Left forelimb (tissue), 1 donor: ENCODE measurements at places on chromosomes 13 and 19.

GRCh38 chr19:35169221-35169995 is 14.9 kb downstream of the FXYD5 start:
- no peak for DNase-seq

GRCh38 chr13:76438050-76438449 is 448.2 kb downstream of the KCTD12 start:
- no peak for DNase-seq

DNA sequence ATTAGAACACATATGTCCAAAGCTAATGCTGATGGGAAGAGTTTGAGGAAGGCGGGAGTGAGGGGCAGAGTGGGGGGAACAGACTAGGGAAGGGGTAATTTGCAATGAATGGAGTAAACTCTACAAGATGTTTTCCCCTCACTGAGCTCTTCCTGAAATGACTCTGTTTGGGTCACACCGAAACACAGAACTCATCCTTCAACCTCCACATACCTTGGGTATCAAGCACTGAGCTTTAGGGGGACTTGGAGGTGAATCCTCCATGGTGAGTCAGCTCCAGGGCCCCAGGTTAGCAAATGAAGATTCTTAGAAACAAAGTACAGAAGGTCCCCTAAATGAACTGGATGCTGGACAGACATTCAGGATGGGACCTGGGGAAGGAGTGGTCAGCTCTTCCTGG is 1.3 kb upstream of the SIGLEC10 start:
- DNase-seq = no peak

GRCh38 chr13:98103531-98103930 is 39.4 kb upstream of the FARP1 start:
- DNase-seq = no peak

- DNase-seq = no peak
Observed at GRCh38 chr13:67283637-67284036, 53.5 kb upstream of the PCDH9 start.

GRCh38 chr19:49533551-49534488 is 6.0 kb downstream of the RCN3 start:
- DNase-seq = peak; percentile 88

DNA sequence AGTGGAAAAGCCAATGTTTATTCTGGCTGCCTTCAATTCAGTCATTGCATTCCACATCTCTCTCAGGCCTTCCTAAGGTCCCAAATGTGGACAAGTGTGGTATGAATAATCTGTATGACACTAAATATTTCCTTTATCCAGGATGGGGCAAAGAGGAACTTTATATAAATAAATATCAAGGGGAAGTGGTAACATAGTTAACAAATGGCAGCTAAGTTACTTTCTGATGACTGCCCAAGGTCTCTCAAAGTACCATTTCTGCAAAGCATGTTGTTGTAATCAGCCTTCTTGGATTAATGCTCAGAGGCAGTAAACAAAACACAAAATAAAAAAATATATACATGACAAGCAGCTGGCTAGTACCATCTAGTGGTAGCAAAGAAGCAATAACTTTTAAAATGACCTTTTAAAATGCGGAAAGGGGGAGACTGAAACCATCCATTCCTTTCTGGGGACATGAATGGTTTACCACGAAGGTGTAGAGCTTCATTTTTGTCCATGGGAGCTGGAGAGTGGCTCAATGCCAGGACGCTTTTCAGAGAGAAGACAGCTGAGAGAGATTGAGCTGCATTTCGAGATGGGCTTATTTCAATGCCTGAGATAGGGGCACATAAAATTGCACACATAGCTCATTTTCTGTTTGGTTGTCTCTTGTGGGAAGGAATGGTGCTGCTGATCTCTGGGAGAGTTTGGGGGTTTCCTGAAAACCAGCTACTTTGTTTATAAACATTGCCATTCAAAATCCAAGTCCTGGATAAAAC is 259.2 kb downstream of the RFC3 start:
- no peak for DNase-seq

DNA sequence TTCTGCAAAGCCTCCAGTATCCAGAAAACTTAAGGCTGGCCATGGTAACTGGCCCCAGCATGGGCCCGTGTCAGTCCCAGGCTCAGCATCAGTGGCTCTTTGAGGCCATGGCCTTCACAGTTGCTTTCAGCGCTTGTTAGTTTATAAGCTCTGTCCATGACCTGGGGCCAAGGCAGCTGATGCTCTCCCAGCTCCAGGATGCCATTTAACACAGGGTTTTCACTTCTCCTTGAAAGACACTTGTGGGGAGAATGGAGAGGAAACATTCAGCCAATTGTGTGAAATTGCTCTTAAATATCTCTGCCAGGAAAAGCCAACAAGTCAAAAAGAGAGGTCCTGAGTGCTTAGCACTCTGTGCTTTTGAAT is 321.3 kb downstream of the FOXO1 start:
- no peak for DNase-seq

DNA sequence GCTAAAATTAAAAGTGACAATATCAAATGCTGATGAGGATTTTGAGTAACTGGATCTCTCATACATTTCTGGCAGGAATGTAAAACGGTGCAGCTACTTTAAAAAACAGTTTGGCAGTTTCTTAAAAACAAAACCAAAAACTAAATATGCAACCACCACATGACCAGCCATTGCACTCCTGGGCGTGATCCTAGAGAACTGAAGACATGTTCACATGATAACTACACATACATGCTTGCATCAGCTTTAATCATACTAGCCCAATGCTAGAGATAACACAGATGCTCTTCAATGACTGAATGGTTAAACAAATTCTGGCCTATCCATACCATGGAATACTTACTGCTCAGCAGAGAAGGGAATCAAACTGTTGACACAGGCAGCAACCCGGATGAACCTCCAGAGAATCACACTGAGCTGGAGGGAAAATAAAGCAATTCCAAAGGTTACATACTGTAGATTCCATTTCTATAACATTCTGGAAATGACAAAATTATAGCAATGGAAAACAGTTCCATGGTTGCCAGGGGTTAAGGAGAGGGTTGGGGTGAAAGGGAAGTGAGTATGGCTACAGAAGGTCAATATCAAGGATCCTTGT is 25.5 kb upstream of the NAXD start:
- DNase-seq = no peak

GRCh38 chr19:40740747-40741146 is 9.5 kb downstream of the ACTMAP start:
- DNase-seq = peak; percentile 76

DNA sequence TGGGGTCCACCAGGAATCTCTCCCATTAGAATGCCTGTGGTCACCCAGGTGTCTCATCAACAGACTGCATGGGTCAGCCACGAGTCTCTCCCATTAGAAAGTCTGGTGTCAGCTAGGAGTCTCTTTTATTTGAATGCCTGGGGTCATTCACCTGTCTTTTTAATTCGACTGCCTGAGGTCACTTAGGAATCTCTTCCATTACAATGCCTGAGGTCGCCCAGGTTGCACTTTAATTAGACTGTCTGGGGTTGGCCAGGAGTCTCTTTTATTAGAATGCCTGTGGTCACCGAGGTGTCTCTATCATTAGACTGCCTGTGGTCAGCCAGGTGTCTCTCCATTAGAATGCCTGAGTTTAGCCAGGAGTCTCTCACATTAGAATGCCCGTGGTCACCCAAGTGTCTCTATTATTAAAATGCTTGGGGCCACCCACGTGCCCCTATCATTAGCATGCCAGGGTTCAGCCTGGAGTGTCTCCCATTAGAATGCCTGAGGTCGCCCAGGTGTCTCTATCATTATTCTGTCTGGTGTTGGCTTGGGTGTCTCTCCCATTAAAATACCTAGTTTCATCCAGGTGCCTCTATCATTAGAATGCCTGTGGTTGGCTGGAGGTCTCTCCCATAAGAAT is 1474.3 kb downstream of the UQCRFS1 start:
- no peak for DNase-seq

DNA sequence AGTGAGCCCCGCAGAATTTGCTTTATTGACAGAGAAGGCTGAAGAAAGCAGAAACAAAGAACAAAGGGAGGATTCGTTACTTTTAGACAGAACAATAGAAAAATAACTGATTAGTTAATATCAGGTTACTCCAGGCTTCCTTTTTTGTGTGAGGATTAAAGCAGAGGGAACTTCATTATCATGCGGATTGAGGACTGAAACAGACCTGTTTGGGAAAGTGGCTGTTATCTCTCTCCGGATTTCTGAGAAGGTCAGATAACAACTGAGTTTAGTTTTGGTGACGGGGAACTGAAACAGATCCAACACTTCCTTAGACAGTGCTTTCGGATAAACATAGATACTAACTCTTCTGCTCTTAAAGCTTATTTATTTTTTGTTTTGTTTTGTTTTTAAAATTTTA is 246.4 kb upstream of the ZNF507 start:
- DNase-seq = no peak

- no peak for DNase-seq
Observed at GRCh38 chr13:73321043-73321442, 262.2 kb downstream of the KLF5 start.

DNA sequence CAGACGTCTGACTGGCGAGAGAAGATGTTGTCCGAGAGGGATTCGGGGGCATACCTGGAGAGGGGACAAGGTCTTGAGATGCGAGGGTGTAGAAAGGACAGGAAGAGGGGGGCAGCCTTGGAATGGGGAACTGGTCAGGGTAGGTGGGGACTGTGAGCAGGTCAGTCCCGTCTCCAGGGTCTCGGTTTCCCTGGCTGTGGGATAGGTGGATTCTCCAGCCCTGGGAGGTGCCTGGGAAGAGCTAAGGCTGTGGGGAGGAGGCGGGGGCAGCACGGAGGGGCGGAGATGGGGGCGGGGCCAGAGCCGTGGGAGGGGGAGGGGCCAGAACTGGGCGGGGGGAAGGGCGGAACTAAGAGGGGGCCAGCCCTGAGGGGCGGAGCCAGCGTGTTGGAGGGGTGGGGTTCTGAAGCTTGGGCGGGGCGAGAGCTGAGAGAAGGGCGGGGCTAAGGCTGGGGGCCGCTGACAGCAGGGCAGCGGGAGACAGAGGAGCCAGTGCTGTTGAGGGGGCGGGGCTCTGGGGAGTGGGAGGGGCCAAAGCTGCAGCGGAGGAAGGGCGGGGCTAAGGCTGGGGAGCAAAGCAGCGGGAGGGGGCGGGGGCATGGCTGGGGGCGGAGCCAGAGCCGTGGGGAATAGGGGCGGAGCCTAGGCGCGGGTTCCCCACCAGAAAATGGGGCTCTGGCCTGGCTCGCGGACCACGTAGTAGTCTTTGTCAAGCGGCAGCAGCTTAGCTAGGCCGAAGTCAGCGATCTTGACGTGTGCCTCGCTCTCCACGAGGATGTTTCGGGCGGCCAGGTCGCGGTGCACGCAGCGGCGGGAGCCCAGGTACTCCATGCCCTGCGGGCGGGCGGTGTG is 9.5 kb upstream of the INSL3 start:
- peak; percentile 84 for DNase-seq

DNA sequence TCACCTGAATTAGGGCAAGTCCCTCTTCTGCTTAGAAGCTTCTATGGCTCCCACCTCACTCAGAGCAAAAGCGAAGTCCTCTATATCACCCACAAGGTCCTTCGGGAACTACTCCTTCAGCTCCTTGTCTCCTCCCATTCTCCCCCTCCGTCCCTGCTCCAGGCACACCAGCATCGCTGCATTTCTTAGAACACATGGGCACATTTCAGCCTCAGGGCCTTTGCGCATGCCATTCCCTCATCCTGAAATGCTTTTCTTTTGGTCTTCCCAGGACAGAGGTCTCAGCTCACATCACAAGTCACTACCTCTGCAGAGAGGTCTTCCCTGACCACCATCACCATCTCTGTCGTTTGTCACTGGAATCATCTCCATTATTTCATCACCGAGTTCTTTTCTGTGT is 4.0 kb downstream of the S1PR5 start:
- no peak for DNase-seq

GRCh38 chr19:30590596-30591229 is 218.5 kb downstream of the ZNF536 start:
- no peak for DNase-seq

- DNase-seq = no peak
Observed at GRCh38 chr19:38632476-38633213, 13.7 kb downstream of the EIF3K start.

- no peak for DNase-seq
Observed at GRCh38 chr13:45473627-45474026, 8.9 kb downstream of the COG3 start.

GRCh38 chr19:38443458-38443999 is 10.0 kb downstream of the RYR1 start:
- DNase-seq = no peak

GRCh38 chr19:34475026-34475974 is 6.3 kb upstream of the WTIP start:
- no peak for DNase-seq

DNA sequence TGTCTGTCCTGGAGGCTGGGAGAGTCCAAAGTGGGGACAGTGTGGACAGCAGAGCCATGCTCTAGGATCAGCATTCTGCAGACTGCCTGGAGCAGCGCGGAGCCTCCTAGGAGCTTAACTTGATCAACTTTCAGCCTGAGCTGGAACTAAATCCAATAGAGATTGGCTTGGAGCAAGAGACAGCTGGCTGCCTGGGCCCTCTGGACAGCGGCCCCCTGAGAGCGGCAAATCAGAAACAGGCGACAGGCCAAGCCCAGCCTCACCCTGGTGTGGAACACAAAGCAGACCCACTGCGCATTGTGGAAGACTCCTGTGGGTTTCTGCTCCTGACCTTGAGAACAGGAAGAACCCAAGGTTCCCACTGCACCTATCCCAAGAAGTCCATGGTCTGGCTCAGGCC is 462.2 kb downstream of the TSHZ3 start:
- no peak for DNase-seq

GRCh38 chr13:45872566-45872965 is 21.0 kb upstream of the SIAH3 start:
- DNase-seq = no peak

DNA sequence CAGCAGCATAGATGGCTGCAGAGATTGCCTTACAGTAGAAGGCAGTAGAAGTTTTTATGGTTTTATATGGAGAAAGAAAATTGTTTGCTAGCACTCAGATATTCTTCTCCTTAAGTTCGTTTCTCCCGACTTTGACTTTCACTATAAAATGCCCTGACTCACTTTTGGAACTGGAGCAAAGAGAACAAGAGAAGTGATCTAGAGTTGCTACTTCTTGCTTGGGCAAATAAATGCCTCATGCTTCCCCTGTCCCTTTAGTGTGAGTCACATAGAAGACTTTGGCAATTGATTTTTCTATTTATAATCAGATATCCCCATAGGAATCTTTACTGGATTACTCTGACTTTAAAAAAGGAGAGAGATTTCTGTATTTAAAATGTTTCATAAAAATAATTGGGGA is 46.9 kb downstream of the ITGBL1 start:
- no peak for DNase-seq

- DNase-seq = peak; percentile 15
Observed at GRCh38 chr13:112175162-112176075, 108.5 kb downstream of the SOX1 start.

DNA sequence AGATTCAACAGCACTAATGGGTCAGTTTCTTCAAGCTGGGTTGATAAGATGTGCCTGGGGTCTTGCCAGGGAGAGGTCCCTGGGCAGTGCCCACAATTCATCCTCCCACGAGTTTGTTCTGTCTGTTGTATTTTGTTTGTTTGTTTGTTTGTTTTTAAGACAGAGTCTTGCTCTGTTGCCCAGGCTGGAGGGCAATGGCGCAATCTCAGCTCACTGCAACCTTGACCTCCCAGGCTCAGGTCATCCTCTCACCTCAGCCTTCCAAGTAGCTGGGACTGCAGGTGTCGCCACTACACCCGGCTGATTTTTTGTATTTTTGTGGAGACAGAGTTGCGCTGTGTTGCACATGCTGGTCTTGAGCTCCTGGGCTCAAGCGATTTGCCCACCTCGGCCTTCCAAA is 120.1 kb downstream of the NUFIP1 start:
- no peak for DNase-seq
